NCI-H1694 treated with DMSO at 0.1 percent for 48 hours (cell line): ENCODE measurements at places on chromosomes 3 and 15.

DNA sequence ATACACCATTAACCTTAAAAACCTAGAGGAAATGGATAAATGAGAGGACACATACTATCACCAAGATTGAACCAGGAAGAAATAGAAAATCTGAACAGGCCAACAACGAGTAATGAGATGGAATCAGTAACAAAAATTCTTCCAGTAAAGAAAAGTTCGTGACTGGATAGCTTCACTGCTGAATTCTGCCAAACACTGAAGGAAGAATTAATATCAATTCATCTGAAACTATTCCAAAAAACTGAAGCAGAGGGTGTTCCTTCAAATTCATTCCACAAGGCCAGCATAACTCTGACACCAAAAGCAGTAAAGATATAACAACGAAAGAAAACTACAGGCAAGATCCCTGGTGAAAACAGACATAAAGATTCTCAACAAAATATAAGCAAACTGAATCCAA lies 195.8 kb upstream of the GPR149 start:
- DNase-seq, result no peak

- DNase-seq, result no peak
Observed at GRCh38 chr3:126656371-126657134, 1.6 kb upstream of the TXNRD3 start.

- DNase-seq, result no peak
Observed at GRCh38 chr3:68878962-68879361, 53.4 kb downstream of the TAFA4 start.

DNA sequence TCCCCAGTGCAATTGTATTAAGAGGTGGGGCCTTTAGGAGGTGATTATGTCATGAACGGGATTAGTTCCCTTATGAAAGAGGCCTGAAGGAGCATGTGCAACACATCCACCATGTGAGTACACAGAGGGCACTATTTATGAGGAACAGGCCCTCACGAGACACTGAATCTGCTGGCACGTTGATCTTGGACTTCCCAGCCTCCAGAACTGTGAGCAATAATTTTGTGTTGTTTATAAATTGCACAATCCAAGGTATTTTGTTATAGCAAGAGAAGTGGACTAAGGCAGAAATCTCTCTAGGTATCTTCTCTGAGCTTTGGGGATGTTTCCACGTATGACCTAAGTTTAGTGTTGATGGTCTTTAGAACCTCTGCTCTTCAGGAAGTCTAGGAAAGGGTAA lies 149.3 kb upstream of the CBLB start:
- DNase-seq, result no peak

DNA sequence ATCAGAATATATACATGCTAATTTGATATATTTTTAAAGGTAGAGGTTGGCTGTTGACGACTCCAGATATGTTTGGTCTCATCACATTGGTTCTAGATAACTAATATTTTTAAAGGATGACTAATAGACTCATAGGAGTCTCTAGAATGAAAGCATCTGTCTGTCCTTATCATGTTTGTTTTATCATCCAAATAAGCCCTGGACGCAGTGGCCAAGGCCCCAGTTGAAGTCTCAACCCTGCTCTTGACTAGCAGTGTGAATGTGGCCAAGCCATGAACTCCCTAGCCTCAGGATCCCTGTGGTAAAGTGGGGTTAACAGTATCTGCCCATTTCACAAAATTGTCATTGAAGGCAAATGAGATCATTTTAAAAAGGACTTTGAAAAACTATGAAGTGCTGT lies 53.6 kb downstream of the ABHD2 start:
- DNase-seq, result no peak

- DNase-seq, result no peak
Observed at GRCh38 chr3:107962946-107963345, 127.9 kb downstream of the CD47 start.

- DNase-seq, result no peak
Observed at GRCh38 chr3:23312866-23313265, 109.7 kb downstream of the UBE2E2 start.

- no peak for DNase-seq
Observed at GRCh38 chr3:196886144-196886543, 18.4 kb downstream of the SENP5 start.

DNA sequence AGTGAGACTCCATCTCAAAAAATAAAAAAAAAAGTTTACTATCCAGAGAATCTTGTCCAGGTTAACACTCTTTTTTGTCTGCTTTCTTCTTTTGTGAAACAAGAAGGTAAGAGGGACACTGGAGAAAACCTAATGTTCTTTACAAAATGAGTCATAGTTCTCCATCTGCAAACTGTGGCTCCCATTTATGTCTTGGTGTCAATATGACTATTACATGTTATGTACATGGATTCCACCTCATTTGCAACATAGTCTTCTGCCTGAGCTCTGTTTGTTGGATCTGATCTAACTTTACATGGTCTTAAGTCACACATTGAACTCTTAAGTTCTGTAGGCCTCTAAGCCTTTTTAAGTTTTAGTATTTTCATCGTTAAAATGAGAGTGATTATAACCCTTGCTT lies 421.2 kb upstream of the TPRG1 start:
- DNase-seq, result no peak

DNA sequence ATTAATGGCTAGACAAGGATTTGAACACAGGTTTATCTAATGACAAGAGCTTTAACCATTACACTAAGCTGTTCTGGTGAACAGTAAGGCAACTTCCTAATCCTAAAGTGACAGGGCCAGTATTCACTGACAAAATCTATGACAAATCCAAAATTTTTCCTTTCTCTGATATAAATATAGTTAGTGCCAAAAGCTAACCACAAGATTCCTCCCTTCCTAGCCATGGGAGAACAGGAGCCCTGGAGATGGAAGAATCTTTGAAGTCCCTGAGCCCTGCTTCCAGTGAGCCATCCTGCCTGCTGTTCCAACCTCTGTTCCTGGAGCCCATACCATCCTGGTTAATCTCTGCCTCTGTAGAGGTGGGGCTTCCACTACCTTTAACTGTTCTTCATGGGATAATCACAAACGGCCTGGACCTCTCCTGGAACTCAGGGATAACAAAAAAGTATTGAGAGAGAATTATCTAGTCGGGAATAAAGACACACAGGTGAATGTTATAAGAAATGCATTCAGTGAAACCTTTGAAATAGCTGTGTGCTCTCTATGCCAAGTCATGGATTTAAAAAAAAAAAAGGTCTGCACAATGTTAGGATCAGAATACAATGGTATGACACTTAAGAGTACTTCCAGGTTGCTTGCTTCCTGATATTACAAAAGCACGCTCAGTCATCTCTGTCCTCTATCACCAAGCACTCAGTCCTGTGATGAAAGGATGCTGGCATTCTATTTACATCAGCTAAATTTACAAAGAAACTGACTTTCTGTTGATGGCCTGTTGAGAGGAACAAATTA lies 235.8 kb downstream of the SUCLG2 start:
- no peak for DNase-seq

DNA sequence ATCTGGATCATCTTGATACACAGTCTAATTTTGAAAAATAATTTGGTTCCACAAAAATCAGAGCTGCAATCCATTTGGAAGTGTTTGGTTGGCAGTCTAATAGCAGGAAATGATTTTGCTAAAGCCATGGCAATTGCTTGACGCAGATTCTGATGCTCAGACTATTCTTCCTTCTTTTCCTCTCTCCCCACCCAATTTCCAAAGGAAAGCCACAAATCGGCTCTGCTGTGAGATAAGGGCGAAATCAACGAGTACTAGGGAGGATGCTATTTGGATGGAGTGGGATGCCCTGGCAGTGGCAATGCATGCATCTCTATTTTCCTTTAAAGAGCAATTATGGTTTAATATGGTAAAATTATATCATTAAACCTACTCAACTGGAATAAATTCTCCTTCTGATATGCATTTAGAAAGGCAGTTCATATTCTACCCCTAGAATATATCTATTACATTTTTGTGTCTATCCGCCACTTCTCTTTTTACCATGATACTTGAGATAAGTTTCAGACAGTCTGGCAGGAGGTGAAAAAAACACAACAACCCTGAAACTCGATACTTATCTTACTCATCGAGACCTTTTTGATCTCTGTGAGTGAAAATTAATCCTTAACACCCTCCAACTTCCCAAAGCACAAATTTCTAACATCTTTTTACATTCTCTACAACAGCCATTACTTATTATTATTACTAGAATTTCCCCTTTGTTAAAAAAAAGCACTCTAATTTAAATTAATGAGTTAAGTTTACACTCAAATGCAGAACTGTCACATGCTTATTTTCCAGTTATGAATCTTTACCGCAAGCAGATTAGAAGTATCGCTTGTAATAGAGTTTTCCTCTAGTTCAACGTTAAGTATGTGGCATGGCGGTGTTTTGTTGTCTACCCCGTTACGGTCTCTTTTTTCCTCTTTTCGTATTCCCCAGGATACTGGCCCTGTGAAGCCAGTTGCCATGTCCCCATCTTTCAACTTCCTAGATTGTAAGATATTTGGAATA lies 433.3 kb downstream of the FOXP1 start:
- DNase-seq, result no peak

DNA sequence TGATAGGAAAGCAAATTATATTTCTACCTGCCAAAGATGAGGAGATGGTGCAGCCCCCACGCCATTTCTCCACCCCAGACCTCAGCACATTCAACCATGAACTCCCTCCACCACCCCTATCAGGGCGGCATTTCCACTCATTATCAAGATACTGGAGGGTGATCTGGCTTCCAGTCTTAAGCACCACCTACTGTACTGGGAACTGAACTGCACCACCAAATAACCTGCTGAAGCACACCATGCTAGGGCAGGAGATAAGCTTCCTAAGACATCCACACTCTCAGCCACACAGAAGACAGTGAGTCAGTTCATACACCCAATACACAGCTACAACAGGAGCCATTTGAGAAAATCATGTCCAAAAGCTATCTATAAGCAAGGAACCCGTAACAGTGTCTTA lies 98.8 kb downstream of the FGF7 start:
- DNase-seq, result no peak

GRCh38 chr3:126607214-126607908 lies 47.6 kb downstream of the TXNRD3 start:
- no peak for DNase-seq

GRCh38 chr15:57146506-57147201 lies 228.2 kb downstream of the TCF12 start:
- DNase-seq, result peak; percentile 66

GRCh38 chr15:71447328-71448250 lies 332.3 kb downstream of the THSD4 start:
- DNase-seq, result no peak
